ENCODE measurements at places on chromosomes 1 and 21.

DNA sequence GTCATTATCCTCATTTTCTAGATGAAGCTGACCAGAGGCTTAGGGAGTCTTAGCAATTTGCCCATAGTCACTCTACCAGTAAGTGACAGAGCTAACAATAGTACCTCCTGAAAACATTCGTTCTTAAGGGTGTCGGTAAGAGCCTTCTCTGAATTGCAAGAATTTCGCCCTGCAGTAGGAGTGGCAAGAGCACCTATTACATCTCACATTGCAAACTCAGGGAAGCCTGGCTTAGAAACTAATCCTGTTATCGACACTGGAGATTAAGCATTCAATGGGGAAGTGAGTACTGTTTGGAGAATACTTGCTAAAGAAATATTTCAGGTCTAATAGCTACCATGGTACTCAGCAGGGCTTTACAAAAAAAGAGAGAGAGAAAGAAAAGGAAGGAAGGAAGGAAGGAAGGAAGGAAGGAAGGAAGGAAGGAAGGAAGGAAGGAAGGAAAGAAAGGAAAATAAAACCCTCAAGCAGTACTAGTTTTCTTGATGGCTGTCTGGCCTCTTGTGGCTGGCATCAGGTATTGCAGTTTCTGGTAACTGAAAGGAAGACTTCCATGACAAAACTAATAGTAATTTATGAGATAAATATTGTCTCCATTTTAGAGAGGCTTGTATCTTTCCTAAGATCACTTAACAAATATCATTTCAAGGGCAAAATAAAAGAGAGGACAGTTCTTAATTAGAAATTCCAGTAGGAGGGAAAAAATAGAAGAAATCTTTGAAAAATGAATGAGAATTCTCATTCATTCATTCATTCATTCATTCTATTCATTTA, 10.4 kb downstream of the C1orf226 start:
- DNase-seq: no peak

- no peak for DNase-seq
Measured at GRCh38 chr1:234973426-234974250, 155.0 kb downstream of the TOMM20 start.

DNA sequence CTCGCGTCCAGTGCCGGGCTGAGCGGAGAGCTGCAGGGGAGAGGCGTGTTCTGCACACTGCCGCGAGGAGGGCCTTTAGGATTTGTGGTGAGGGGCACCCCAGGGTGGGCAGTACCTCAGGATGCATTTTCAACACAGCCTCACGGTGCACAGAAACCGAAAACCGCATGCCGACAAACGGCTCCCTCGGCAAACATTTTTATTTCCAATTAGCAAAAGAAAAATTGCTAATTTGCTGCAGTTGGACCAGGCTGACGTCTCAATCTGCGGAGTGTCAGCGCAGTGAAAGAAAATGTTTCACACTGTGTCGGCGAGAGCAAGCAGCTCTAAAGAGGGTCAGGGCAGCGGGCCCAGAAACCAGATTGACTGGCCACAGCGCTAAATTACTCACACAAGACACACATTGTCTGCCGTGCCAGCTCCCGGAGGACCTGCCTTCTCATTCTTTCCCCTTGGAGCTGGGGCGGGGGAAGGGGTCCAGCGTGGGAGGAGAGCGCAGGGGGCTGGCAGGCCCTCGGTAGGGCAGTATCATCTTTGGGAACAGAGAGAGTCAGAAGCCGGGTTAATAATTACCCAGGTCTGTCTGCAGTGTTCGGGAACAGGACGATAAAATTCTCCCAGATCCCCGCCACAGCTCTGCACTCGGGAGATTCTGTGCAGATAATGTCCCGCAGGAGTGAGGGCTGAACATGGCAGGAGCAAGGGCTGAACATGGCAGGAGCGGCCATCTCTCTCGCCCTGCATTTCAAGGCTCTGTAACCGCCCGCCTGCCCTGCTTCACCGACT, 150.2 kb downstream of the PRDM16 start:
- DNase-seq: no peak

- no peak for DNase-seq
Measured at GRCh38 chr1:3879099-3879498, 21.0 kb downstream of the C1orf174 start.

- no peak for DNase-seq
Measured at GRCh38 chr1:152436593-152437496, 22.8 kb upstream of the CRNN start.

- no peak for DNase-seq
Measured at GRCh38 chr1:85862456-85862855, 154.2 kb upstream of the ZNHIT6 start.

- DNase-seq: no peak
Measured at GRCh38 chr1:9371391-9371935, 78.8 kb downstream of the SPSB1 start.

DNA sequence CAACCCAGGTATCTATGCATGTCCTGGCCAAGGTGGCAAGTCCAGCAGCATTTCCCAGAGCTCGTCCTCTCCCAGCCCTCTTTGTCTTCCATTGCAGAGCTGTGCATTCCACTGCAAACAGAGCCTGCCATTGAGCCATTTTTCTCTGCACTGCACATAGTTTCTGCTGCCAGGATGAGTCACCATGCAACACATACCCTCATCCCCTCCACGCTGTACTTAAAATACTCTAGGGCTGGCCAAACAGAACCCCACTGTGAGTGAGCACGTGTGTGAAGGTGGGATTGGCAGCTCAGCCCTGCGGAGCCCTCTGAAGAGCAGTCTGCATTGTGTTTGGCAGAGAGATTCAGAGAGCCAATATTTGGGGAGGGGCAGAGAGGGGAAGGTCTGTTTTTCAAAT, 3.9 kb upstream of the ATP1B1 start:
- no peak for DNase-seq

DNA sequence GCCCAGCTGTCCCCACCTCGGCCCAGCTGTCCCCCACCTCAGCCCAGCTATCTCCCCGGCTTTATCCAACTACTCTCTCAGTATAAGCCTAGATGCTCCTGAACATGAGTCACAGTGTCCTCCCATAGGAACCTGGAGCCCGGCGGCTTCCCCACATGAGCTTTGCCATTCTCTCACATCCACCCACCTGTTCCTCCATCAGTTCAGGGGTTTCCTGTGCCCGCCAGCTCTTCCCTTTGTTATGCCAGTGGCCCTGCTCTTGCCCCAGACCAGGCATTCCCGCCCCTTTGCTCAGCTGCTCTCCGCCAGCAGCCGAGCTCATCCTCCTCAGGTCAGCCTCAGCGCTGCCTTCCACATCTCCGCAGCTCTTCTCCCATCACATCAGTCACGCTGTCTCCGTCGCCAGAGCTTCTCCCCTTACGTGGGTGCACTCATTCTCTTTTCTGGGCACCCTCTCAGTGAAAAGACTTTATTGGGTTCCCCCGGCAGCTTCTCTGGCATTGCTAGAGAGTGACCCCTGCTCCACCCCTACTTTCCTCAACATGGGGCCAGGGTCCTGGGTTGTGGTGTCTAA, 89.5 kb upstream of the CSF3R start:
- no peak for DNase-seq

DNA sequence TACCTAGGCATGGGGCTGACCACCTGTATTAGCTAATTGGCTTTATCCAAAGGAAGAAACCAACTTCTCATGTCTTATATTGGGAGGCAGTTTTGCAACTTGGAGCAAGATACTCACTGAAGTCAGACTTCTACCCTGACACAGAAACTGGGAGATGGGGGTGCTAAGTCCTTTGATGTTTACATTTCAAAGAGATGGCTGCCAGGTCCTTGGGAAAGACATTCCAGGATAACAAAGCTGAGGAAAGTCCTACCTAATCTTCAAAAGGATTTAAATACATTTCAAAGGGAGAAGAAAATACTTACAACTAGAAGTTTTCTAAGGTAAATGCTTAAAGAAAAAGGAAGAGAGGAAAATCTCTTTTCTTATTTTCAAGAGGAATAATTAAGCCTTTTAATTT, 62.1 kb downstream of the FH start:
- no peak for DNase-seq

GRCh38 chr1:56151402-56151801, 428.0 kb downstream of the PLPP3 start:
- DNase-seq: no peak

DNA sequence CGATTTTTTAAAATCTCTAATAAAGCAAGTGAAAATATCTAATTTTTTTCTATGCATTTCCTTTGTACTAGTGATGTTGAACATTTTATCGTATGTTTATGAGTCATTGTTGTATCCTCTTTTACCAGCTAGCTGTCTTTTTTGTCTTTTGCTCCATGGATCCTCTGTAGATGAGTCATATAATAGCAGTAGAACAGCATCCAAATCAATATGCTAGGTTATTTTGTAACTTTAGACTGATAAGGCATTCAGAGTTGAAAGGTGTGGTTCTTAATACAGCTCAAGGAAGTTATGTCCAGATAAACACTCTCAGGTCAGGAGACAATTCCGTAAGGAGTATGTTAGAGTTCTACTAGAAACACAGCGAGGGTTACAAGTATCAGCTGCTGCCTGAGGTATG, 31.9 kb downstream of the MAP10 start:
- no peak for DNase-seq

GRCh38 chr21:34020005-34020847, 53.2 kb upstream of the MRPS6 start:
- DNase-seq: no peak

All from activated T-helper 1 cell treated with anti-CD3 and anti-CD28 coated beads, Interleukin-2, amount 50 U/mL, for 16 hours (primary cell).